ENCODE measurements at places on chromosomes 1 and 21. TPM values are rescaled to one million over a fixed set of nuclear protein-coding genes. Genes with fewer than 3 reads are reported as not detected.

IL19 gene
- not detected for total RNA-seq

LAPTM5 gene
- total RNA-seq: not detected

DNA sequence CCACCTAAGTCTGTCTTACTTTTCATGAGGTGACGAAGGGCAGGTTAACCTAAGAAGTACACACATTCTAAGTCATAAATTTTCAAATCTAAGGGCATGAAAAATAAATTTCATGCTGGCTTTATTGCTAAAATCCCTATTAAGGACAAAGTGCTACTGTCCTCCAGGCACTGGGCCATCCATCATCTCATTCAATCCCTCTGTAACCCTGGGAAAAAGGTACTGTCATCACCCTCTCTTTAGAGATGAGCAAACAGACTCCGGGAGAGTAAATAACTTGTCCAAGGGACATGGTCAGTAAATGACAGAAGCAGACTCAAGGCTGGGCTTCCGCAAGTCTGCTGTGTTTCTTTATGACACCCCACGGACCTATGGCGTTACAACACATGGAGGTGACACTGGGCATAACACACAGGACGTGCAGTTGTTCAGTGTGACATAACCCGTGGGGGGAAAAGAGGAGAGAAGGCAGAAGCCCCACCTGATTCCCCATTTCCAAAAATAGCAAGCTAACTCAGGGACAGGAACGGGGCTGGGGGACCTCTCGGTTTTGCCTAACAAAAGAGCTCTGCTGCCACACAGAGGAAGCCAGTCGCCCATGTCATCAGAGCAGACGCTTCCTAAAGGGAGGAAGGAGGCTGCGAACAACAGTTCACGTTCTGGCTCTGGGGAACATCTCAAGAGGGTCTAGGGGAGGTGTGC lies 12.5 kb upstream of the SRM start:
- H3K36me3 ChIP-seq: peaks cover 93% of the 10 kb centered on the region
- no peak overlapping the region for H3K27ac ChIP-seq
- H3K27me3 ChIP-seq: no peaks in the 10 kb centered on the region
- no peaks in the 10 kb centered on the region for H3K4me1 ChIP-seq
- H3K4me3 ChIP-seq: no peak overlapping the region
- DNase-seq: no peak

CHIA gene
- not detected for total RNA-seq

INAVA gene
- total RNA-seq: 0.72 TPM

DNA sequence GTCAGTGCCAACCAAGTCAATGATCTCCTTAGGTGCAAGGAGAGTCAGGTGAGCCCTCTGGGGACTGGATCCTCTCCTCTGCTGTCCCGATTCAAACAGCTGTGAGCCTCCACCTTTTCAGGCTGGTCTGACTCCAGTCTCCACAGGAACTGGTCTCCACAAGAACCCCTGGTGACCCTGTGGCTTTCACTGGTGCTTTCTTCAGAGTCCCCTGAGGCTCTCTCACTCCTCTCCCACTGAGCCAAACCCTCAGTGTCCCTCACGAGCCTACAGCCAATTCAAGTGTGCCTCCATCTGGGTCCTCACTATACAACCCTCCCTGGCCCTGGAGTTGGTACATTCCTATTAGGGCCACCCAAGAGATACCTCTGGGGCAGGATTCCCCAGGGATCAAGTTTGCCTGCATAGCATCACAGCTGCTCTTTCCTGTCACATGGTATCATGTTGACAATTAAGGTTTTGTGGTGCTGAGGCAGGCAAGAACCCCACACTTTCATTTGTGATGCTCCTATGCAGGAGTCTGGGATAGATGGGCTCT lies 5.2 kb upstream of the NGF start:
- H3K4me1 ChIP-seq: peaks cover 8% of the 10 kb centered on the region
- peak; percentile 63 for DNase-seq
- H3K27me3 ChIP-seq: no peaks in the 10 kb centered on the region
- H3K4me3 ChIP-seq: no peak overlapping the region
- H3K36me3 ChIP-seq: no peaks in the 10 kb centered on the region

GRCh38 chr1:15186846-15187151 lies 33.3 kb downstream of the TMEM51 start:
- no peaks in the 10 kb centered on the region for H3K36me3 ChIP-seq
- no peaks in the 10 kb centered on the region for H3K27me3 ChIP-seq
- no peak overlapping the region for H3K27ac ChIP-seq
- H3K4me1 ChIP-seq: no peaks in the 10 kb centered on the region
- DNase-seq: no peak

DNA sequence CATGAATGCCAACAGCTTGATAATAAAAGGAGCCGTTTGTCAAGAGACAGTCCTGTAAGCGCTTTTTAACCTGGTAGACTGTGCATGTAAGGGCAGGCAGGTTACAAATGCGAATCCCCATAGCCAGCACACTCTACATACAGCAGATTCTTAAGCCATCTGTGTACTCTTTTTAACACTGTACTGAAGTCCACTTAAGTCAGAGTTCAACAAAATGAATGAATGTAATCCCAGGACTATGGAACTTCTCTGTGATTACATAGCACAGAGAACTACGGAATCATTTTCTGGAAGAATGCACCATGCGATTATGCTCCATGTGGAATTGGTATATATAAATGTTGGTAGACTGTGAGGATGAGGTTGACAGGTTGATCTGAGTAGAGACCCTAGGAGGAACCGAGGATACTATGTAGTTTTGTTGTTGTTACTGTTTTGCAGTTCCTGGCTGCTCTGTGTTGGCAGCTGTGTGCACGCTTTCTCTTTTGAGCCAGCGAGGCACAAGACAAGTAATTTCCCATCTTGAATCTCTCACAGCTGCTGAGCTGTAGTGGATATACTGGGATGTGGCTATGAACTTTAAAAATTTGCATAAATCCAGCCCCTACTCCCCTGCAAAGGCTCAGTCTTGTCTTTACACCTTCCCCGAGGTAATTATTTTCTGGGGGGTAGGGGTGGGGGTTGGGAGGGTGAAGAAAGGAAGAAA lies 21.9 kb downstream of the LRRC8D start:
- peak overlapping the region; percentile 83 for H3K4me3 ChIP-seq
- no peak for DNase-seq
- peak overlapping the region; percentile 61 for H3K27ac ChIP-seq
- peaks cover 12% of the 10 kb centered on the region for H3K36me3 ChIP-seq
- H3K4me1 ChIP-seq: peaks cover 14% of the 10 kb centered on the region

- H3K4me1 ChIP-seq: no peaks in the 10 kb centered on the region
- H3K36me3 ChIP-seq: no peaks in the 10 kb centered on the region
- H3K4me3 ChIP-seq: no peak overlapping the region
- no peak overlapping the region for H3K27ac ChIP-seq
Measured at GRCh38 chr1:110928191-110928590, 35.5 kb downstream of the LRIF1 start.

- H3K4me1 ChIP-seq: no peaks in the 10 kb centered on the region
- H3K27ac ChIP-seq: no peak overlapping the region
- no peak overlapping the region for H3K4me3 ChIP-seq
- peaks cover 6% of the 10 kb centered on the region for H3K36me3 ChIP-seq
- no peaks in the 10 kb centered on the region for H3K27me3 ChIP-seq
- no peak for DNase-seq
Measured at GRCh38 chr21:33670076-33670978, 28.0 kb downstream of the ITSN1 start.

DNA sequence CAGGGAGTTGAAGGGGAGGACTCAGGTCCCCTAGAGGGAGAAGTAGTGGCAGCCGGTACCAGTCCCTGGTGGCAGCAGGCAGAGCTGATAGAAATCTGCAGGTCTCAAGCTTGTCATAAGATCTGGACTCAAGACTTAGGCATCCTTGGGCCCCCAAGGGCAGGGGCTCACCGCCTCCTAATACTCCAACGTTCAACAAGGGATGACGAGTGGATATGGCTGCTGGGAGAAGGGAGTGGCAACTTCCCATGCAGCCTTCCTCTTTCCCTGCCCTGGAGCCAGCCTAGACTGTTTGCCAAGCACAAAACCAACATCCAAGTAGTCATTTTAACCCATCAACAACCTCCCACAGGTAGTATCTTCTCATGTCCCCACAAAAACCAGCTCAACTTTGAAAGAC lies 6.9 kb downstream of the TRABD2B start:
- no peak overlapping the region for H3K4me3 ChIP-seq
- no peaks in the 10 kb centered on the region for H3K27me3 ChIP-seq
- no peak for DNase-seq
- H3K4me1 ChIP-seq: no peaks in the 10 kb centered on the region

GRCh38 chr1:39795651-39796050 lies 7.0 kb upstream of the BMP8B start:
- no peaks in the 10 kb centered on the region for H3K36me3 ChIP-seq
- H3K4me3 ChIP-seq: no peak overlapping the region
- no peaks in the 10 kb centered on the region for H3K27me3 ChIP-seq
- H3K4me1 ChIP-seq: peaks cover 19% of the 10 kb centered on the region
- DNase-seq: no peak

DNA sequence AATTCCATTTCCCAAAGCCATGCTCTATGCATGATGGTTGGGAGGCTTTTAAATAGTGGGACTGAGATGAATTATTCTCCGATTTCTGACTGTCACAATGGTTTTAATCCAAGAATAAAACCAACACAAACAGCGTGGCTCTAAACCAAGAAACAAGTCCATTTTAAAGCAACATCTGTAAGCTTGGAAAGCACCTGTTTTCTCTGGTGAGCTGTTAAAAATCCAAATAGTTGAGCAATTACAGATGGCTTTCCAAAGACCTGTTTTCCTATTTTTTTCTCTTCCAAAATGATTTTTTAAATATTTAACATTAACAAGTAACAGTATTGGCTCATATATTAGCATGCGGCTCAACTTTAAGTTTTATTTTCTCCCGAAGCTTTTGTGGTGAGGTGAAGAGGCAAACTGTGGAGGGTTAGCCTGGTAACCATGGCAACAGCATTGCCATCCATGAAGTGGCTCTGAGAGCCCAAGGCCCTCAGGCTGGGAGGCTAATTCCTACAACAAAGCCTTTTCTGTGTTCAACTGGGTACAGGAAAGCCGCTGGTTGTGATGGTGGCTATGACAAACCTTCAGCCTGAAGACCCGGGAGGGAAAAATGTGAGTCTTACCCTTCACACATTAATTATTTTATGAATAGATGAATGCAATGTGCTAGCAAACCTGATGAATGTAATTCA lies 56.7 kb upstream of the B3GALT5 start:
- no peak for DNase-seq
- no peaks in the 10 kb centered on the region for H3K27me3 ChIP-seq
- no peak overlapping the region for H3K4me3 ChIP-seq
- H3K4me1 ChIP-seq: no peaks in the 10 kb centered on the region
- H3K27ac ChIP-seq: no peak overlapping the region

- H3K4me1 ChIP-seq: peaks cover 81% of the 10 kb centered on the region
- H3K36me3 ChIP-seq: peaks cover 90% of the 10 kb centered on the region
- no peaks in the 10 kb centered on the region for H3K27me3 ChIP-seq
- no peak for DNase-seq
- H3K4me3 ChIP-seq: peak overlapping the region; percentile 99
Measured at GRCh38 chr1:15411593-15412137, 2.0 kb downstream of the EFHD2 start.

GRCh38 chr1:235558621-235559169 lies 54.4 kb upstream of the B3GALNT2 start:
- no peaks in the 10 kb centered on the region for H3K36me3 ChIP-seq
- no peaks in the 10 kb centered on the region for H3K27me3 ChIP-seq
- no peak for DNase-seq
- no peaks in the 10 kb centered on the region for H3K4me1 ChIP-seq

RBP7 gene
- total RNA-seq: 0.38 TPM

OR10J1 gene
- not detected for total RNA-seq

- H3K4me1 ChIP-seq: peaks cover 7% of the 10 kb centered on the region
- H3K36me3 ChIP-seq: no peaks in the 10 kb centered on the region
- H3K4me3 ChIP-seq: no peak overlapping the region
- no peaks in the 10 kb centered on the region for H3K27me3 ChIP-seq
- no peak overlapping the region for H3K27ac ChIP-seq
Measured at GRCh38 chr21:39625211-39625895, 12.6 kb downstream of the B3GALT5 start.

DNA sequence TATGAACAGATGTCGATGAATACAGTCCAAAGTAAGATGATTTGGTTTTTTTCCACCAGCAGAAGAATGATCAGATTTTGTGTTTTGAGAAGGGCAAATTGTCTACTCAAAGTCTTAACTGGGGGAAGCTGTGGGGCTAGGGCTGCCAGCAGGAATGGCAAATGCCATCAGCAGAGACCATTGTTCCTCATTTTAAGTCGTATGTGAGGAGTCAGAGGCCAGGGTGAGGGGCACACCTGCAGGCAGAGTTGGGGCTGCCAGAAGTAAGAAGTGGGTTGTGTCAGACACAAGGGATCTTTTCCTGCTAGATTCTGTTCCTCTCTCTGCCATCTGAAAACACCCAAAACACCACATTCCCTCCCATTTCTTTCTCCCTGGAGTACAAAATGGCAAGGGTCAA lies 8.7 kb downstream of the PARK7 start:
- H3K4me3 ChIP-seq: no peak overlapping the region
- H3K36me3 ChIP-seq: peaks cover 83% of the 10 kb centered on the region
- H3K27ac ChIP-seq: no peak overlapping the region
- H3K4me1 ChIP-seq: no peaks in the 10 kb centered on the region
- no peaks in the 10 kb centered on the region for H3K27me3 ChIP-seq

PTPN7 gene
- not detected for total RNA-seq

PADI4 gene
- not detected for total RNA-seq
